Mucosa of descending colon (tissue), 3 donors: ENCODE measurements at places on chromosomes 6 and 20.
A peak's percentile ranks its signal among the peaks of the same experiment; 100 is the strongest.

DNA sequence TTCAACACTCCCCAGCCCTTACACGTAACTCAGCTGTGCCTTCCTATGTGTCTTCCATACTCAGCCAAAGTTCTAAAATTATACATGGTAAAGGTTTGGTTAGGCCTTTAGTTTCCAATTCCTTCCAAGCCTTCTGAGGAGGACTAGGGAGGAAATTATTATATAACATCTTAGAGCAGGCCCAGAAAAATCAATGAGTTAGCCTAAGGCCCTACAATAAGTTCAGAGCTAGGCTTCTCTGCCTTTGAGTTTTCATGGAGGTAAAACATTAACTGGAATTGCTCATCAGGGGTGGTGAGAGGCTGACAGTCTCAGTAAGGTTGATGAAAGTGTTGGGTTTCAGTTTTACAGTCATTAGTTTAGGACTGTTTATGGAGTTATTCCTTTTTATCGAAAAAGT is 286.0 kb downstream of the ADGB start:
- peak; percentile 20 for DNase-seq

GRCh38 chr6:15363523-15364400 is 117.9 kb downstream of the JARID2 start:
- DNase-seq = no peak

DNA sequence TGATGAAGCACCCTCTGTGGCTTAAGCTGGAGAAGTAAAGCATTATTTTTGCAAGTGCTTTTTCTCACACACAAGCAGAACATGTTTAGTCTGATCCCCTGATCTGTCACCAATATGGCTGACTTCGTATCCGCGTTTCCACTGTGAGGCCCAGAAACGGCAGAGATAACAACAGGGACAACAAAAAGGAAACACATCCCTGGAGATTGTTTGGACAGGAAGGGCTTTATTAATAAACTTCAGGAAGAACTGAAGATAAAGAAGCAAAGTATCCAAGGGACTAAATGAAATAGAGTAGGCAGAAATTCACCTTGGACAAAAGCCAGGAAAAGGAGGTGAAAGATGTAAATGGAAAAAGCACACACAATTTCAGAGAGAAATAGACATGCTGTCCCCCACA is 49.2 kb downstream of the RARS2 start:
- DNase-seq = no peak

- DNase-seq = no peak
Measured at GRCh38 chr6:86255973-86256372, 613.3 kb upstream of the SYNCRIP start.

DNA sequence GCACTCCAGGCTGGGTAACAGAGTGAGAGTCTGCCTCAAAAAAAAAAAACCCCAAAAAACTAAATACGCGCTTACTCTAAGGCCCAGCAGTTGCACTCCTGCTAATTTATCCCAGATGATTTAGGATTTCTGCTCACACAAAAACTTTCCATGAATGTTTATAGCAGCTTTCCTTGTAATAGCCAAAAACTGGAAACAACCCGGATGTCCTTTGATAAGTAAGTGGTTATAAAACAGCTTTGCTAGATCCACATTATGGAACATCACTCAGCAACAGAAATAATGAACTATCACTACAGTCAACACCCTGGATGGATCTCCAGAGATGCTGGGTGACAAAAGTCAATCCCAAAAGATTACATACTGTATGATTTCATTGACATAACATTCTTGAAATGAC is 220.4 kb upstream of the JARID2 start:
- no peak for DNase-seq

- DNase-seq = no peak
Measured at GRCh38 chr6:52555518-52556233, 21.2 kb downstream of the TRAM2 start.

DNA sequence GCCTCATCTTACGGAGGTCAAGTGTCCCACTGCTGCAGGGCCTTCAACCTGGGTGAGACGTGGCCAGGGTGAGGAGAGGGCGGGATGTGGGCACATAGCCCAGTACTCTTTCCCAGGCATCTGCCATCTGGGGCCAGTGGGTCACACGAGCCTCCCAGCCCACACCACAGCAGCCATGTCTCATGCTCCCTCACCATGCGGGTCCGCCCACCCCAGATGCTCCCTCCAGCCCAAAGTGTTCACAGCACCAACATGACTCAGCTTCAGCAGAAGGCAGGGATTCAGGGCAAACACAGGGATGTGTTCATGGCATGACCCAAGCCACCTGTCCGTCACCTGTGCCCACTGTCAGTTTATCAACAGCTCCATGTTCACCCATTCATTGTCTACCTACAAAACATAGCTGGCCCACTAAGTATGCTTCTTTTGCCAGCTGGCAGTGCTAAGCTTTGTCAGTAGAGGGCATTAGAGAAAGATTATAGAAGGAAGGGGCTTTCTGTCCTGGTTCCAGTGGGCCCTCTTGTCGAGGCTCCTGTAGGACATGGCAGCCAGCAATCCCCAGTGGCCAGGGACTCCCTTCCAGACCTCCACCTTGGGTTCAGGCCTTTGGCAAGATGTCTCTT is 109.2 kb downstream of the FOXF2 start:
- no peak for DNase-seq

DNA sequence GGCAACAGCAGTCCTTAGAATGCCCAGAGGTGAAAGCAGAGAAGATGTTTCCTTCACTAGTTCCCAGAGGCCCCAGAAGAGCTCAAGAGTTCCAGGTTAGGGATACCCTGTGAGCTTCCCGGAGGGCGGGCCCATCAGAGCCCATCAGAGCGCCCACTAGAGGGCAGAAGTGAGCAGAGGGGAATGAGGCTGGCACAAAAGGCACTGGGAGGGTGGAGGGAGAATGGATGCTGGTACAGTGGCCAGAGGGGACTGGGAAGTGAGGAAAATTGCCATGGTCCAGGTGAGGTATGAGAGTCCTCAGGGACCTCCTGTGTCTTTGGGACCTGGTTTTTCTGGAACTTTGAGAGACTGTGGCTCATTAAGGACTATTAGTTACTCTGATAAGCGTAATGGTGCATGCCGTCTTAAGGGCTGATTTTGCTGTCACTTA is 57.3 kb downstream of the LINC00237 start:
- peak; percentile 56 for DNase-seq

GRCh38 chr6:137111296-137112066 is 62.0 kb downstream of the IL22RA2 start:
- no peak for DNase-seq

DNA sequence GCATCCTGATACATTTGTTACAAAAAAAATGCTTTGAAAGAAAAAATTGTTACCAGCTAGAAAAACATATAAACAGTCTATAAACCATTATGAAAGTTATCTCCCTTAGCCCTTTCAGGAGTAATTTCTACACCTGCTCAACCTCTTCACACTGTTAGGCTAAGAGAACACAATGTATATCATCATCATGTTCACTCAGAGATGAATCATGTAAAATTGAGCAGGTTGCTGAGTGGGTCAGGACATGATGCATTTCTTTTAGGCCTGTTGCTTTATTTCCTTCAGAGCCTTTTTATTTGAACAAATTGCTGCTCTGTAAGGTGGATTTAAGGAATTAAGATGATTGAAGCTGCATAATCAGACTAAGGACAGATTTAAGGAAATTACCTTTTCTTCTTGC is 531.3 kb upstream of the MAN1A1 start:
- no peak for DNase-seq

DNA sequence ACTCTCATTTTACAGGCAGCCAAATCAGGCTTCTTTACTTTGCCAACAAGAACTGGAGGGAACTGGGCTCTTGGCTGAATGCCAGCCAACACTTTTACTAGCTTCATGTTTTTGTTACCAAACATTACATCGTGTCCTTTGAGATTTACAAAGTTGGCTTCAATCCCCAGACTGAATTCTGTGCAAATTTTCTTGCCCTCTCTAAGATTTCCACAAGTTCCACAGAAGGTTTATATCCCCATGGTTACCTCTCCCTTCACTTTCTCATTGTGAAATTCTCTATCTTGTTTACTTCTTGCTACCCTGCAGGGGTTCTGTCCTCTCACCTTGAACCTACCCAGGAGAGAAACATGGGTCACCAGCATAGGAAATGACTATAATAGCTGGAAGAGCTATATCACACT is 37.6 kb upstream of the PLCB1 start:
- peak; percentile 16 for DNase-seq

GRCh38 chr20:25319241-25320034 is 71.2 kb downstream of the ABHD12 start:
- DNase-seq = peak; percentile 2

DNA sequence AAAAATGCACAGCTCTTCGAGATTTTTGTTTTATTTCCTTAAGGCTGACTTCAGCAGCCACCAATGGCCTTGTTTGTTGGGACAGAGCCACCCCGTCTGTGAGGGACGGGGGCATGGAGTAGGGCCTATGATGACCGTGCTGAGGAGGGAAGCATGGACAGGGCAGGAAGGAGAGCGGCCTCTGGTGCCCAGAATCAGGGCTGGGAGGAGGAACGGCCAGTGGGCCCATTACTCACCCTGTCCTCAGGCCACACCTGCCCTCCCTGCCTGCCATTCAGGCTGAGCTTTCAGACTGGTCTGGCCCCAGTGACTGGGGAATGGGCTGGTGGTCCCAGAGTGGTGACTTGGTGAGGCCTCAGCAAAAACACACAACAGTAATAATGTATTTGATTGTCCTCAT is 104.4 kb downstream of the SMOC2 start:
- DNase-seq = no peak

- no peak for DNase-seq
Measured at GRCh38 chr20:20549704-20550103, 162.7 kb downstream of the RALGAPA2 start.

GRCh38 chr20:5606350-5606749 is 143.9 kb upstream of the SHLD1 start:
- no peak for DNase-seq

DNA sequence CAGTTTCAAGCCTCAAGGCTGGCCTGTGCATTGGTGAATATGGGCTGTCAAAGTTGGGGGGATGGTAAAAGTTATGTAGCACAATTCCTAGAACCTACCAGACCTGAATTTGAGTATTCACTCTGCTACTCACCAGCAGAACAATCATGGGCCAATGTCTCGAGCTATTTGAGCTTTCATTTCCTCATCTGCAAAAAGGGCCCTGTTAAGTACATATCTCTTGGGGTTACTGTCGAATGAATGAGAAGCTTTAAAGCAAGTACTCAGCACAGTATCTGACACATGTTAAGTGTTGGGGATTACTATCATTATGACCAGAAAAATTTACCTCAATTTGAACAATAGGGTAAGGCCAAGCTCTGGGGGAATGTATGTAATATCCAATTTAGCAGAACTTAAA is 13.5 kb upstream of the ENPP4 start:
- no peak for DNase-seq
